Posterior vena cava (tissue), 2 donors: ENCODE measurements at places on chromosomes 7 and 10.

DNA sequence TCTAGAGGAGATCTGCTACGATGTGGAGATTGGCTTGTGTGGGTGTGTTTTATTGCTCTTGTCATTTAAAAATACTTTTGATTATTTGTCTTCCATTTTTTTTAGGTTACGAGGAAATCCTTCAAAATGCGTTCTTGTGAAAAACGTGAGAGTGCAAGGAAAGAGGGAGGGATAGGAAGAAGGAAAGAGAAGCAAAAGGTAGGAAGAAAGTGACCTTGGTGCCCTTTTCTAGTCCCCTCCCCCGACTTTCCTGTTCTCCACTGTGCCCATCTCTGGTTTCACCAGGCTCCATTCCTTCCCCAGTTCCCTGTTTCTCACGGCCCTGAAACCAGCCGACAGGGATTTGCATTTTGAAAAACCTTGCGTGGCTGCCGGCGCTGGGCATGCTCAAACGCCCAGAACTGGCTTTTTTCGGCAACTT lies 506 bp upstream of the GNAI1 start:
- no peak for DNase-seq

DNA sequence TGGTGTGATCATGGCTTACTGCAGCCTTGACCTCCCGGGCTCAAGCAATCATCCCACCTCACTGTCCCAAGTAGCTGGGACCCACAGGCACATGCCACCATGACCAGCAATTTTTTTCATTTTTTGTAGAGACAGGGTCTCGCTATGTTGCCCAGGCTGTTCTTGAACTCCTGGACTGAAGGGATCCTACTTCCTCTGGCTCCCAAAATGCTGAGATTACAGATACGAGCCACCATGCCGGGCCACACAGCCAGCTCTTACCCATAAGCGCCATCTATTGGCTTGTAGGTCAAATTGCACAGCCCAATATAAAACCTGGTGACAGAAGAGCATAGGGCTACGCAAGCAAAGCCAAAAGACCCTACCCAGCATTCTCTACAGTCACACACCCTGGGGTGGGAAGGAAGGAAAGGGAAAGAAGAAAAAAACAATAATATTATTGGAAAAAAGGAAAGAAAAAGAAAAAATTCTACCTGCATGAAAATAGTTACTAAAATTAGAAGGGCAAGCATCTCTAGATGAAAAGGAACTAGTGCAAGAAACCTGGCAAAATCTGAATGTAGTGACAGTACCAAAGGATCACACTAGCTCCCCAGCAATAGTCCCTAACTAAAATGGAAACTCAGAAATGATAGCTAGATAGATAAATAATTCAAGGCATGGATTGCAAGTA lies 29.4 kb upstream of the AMPH start:
- no peak for DNase-seq

GRCh38 chr10:13681960-13682359 lies 95.2 kb downstream of the PRPF18 start:
- DNase-seq, result peak; percentile 15

- DNase-seq, result no peak
These were observed 4.5 kb downstream of the VGF start for GRCh38 chr7:101160910-101161309.

GRCh38 chr10:102963756-102964025 lies 45.6 kb downstream of the CNNM2 start:
- no peak for DNase-seq

GRCh38 chr7:99707096-99707495 lies 27.3 kb upstream of the CYP3A5 start:
- no peak for DNase-seq

- DNase-seq, result no peak
These were observed 11.5 kb downstream of the EGFR start for GRCh38 chr7:55030314-55030713.

DNA sequence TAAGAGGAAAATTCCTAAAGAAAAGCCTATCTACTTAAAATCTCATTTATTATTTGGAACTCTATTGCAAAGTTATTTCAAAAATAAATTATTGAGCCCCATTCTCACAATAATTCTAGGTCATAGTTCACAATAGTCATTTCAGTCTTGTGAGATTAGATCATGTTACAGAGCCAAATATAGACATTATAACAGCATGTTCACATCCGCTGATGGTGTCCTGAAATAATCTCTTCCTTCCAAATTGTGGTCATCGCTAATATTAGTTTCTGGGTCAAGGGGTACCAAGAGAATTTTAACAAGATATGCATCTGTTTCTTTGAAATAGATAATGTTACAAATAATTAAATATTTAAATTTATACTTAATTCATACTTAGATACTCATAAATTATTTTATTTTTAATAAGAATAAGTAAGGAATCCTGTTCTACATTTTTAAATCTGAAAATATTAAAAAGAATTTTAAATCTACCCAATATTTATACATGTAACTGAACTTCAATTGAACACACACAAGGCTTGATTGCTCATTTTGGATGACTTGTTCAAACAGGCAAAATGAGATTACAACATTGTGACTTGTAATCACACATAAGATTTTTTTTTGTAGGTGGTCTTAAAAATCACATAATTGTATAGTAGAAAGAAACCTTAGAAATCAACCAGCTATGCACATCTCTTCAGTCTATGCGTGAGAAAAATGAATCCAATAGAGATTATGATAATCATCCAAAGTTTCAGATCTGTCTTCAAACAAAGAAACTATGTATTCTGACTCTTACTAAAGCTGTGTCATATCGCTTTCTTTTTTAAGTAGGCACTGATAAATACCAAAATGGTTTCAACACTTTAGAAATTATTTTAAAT lies 13.1 kb downstream of the GNAT3 start:
- DNase-seq, result no peak

DNA sequence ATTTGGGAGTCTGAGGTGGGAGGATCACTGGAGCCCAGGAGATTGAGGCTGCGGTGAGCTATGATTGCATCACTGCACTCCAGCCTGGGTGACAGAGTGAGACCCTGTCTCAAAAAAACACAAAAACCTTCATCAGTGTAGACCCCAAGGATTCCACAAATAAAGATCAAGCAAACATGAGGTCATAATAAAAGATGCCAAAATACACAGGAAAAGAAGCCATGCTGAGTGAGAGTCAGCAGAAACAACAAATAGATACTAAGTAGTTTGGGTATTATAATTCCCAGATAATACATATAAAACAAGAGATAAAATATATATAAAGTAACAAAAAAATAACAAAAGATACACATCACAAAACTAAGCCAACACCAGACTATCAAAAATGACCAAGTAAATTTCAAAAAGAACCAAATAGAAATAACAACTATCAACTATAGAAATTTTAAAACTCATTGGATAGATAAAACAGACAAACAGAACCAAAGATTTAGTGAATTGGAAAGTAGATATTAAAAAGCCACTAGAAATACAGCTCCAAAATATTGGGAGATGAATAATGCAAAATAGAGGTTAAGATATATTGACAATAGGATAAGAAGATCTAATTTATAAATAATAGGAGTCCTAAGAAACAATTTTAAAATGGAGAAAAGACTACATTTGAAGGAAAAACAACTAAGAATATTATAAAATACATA lies 48.9 kb upstream of the FHIP2A start:
- no peak for DNase-seq

- DNase-seq, result peak; percentile 97
These were observed at the start of gene SERPINE1 for GRCh38 chr7:101126651-101127459. SERPINE1 (plus strand) TSS chr7:101127104; CDS start chr7:101128394, 1,290 bp downstream.

DNA sequence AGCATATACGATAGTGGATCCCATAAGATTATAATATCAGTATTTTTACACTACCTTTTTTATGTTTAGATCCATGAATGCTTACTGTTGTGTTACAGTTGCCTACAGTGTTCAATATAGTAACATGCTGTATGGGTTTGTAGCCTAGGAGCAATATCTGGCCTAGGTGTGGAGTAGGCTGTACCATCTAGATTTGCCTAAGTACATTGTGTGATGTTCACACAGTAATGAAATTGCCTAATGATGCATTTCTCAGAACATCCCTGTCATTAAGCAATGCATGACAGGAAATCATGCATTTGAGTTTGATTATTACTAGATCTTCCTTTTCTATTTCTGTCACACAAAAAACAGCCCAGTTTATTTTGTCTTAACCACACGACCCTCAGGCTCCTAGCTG lies 14.5 kb downstream of the CBX3 start:
- DNase-seq, result no peak

DNA sequence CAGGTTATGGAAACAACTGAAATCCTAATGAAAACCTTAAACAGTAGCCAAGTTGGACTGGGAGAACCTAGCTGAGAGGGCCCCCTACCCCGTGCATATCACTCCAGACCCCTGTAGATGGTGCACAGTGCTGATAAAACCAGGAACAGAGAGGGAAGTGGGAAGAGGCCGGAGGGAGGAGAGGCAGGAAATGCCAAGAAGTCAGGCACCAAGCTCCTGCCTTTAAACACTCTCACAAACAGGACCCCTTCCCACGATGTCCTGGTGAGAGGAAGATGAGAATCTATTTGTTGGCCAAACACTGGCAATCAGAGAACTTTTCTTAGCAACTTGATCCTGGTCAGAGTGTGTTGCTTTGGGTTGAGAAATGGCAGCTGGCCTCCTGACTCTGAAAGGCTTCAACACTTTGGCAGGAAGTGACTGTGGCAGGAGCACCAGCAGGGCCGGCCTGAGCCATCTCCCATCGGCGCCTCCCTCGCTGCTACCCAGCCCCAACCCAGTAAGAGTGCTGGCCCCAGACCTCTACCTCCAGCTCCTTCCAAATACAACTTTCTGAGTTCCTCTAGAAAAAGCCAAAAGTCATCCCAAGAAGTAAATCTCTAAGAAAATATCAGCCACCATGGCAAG lies 39.5 kb downstream of the GSDME start:
- DNase-seq, result no peak

- DNase-seq, result no peak
These were observed 2.4 kb downstream of the MEPCE start for GRCh38 chr7:100432053-100432452.

GRCh38 chr10:5945561-5946418 lies 31.6 kb downstream of the IL15RA start:
- peak; percentile 93 for DNase-seq

DNA sequence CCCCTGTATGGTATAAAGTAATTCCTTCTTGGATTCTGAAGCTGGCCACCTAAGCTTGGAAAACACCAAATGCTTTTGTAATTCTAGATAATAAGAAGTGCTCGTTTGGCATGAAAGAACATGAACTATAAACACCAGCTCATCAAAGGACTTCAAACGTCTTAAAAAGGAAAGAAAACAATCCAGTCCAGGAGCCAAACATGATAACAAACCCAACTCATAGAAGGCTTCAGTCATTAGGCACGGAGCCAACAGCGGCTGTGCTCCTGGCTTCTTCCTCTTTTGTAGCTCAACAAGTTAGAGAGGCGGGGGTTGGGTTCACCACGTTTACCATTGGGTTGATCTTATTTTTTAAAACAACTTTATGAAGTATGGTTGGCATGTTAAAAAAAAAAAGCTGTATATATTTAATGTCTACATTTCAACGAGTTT lies 56.4 kb upstream of the ECHDC3 start:
- DNase-seq, result peak; percentile 85

- peak; percentile 64 for DNase-seq
These were observed 51.2 kb upstream of the SEMA3A start for GRCh38 chr7:84245835-84246234.

DNA sequence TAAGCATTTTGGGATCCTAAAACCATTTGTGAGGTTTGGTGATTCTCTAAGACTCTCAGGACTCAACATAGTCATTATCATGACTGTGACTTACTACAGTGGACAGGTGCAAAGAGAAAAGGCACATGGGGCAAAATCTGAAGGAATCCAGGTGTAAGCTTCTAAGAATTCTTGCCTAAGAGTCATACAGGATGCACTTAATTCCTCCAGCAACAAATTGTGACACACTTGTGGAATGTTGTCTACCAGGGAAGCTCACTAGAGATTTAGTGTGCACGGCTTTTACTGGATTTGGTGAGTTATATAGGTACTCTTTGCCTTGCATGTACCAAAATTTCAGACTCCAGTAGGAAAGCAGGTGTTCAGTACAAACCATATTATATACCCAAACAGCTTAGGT lies 47.9 kb downstream of the WAC start:
- no peak for DNase-seq

DNA sequence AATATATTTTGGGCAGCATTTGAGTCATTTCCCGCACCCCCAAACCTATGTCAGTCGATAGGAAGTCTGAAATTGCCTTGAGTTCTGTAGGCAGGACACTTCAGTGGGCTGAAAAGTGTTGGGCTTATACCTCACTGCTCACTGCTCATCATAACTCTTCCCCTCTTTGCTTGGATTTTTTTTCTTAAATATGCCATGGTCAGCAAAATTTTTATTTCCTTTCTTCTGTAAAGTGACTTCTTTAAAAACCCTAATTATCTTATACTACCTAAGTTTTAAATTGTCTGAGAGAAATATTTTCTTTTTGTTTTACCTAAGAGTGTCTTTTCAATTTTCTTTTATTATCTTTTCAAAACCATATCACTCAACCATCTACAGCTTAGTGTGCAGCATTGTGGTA lies 129.2 kb downstream of the KIF20B start:
- no peak for DNase-seq

DNA sequence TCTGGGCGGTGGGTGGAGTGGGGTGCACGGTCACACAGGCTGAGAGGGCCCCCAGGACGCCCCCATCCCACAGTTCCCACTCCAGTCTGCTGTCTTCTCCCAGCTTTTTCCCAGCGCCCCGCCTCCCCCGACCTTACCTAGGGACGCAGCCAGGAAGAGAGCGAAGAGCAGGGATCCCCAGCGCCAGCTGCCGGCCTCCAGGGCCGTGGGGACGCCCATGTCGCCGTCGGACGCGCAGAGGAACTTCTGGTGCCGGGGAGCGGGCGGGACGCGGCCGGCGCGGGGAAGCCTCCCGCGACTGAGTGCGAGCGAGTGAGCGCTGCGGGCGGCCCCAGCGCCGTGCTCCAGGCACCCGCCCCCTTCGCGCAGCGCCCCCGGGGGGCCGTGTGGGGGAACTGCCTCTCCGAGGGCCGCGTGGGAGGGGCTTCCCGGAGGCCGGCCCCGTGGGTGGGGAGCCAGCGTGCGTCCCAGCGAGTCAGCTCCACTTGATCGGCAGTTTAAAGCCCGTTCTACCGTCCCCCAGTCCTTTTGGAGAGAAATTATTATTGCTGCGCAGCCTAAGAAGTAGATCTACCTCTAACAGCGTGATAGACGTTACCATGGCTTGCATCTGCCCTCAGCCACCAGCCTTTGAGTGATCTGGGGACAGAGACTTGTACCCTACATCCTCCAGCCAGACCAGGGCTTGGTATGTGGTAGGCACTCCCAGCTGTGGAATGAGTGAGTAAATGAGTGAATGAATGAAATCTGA lies at the start of gene VSIR:
TSS of gene VSIR (minus strand) at position 300 of the 751 bp plus-strand sequence. CDS start at position 219, 81 bp downstream.
- DNase-seq, result peak; percentile 98

- DNase-seq, result no peak
These were observed 130.8 kb downstream of the MDFIC start for GRCh38 chr7:115052706-115053105.

GRCh38 chr10:13708256-13708990 lies 121.7 kb downstream of the PRPF18 start:
- no peak for DNase-seq
